ENCODE measurements at places on chromosomes 6 and 20.

- DNase-seq = no peak
These were observed 175.3 kb upstream of the EXOC2 start for GRCh38 chr6:868201-868600.

DNA sequence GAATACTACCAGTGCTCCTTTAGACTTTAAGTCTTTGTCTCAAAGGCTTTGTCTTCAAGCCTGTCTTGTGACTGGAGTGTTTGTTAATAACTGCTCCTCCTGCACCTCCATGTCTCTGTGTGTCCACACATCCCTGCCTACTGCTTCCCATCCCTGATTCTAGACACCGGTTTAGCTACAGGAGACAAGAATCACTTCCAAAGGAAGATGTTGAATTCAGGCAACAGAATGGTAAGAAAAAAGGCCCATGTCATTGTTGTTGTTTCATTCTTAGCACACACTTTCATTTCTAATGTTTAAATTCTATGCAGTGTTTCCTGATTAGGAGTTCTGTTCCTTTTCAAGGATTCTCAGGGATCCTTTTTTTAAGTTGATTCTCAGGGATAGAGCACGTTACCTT is 293.6 kb upstream of the STXBP5 start:
- DNase-seq = no peak

DNA sequence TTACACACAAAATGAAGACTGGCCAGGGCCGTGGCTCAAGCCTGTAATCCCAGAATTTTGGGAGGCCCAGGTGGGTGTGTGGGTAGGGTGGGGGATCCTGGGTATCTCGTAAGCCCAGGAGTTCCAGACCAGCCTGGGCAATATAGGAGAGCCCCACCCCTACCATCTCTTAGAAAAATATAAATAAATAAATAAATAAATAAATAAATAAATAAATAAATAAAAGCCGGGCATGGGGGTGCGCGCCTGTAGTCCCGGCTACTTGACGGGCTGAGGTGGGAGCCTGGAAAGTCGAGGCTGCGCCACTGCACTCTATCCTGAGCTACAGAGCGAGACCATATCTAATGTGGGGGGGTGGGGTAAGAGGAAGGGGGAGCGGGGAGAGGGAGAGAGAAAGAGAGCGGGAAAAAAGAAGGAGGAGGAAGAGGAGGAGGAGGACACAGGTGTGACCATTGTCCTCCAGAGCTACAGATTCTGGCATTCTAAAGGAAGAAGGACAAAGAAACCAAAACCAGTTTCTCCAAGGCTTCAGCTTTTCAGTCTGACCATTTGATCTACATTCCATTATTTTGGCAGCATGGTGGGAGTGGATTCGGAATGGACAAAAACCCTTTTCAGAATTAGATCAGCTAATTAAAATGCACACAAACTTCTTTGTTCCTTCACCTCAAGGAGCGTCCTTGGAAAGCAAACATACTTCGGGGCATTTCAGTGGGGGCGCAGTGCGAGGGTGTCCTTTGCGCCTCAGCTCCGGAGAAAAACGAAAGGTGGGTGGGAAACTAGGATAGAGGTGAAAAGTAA is 577 bp upstream of the C6orf141 start:
- no peak for DNase-seq

- DNase-seq = no peak
These were observed 32.0 kb upstream of the SSTR4 start for GRCh38 chr20:23003077-23003635.

GRCh38 chr6:33252759-33253158 is 18.9 kb downstream of the VPS52 start:
- DNase-seq = no peak

GRCh38 chr6:51459958-51460357 is 627.5 kb downstream of the PKHD1 start:
- DNase-seq = no peak

GRCh38 chr6:16362819-16363589 is 124.6 kb downstream of the GMPR start:
- no peak for DNase-seq

DNA sequence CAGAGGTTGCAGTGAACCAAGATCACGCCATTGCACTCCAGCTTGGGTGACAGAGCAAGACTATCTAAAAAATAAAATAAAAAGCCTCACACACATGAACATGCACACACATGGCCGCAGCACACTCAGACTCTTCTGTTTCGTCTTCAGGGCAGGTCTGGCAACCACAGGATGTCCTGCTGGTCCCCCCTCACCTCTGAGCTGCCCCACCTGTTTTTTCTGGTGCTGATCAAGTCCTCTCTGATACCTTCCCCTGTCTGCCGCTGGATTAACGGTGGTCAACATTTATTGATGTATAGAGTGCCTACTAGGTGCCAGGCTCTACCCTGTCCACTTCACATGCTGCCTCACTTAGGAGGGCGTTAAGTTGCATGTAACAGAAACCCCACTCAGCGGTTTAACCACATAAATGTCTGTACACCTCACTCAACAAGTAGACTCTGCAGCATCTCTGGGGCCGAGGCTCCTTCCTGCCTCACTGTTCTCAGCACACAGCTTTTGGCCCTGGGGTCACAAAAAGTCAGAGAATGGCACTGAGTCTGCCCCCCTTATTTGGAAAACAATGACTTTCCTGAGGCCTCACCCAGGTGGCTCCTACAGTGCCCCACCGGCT is 4.5 kb upstream of the AP5S1 start:
- DNase-seq = no peak

DNA sequence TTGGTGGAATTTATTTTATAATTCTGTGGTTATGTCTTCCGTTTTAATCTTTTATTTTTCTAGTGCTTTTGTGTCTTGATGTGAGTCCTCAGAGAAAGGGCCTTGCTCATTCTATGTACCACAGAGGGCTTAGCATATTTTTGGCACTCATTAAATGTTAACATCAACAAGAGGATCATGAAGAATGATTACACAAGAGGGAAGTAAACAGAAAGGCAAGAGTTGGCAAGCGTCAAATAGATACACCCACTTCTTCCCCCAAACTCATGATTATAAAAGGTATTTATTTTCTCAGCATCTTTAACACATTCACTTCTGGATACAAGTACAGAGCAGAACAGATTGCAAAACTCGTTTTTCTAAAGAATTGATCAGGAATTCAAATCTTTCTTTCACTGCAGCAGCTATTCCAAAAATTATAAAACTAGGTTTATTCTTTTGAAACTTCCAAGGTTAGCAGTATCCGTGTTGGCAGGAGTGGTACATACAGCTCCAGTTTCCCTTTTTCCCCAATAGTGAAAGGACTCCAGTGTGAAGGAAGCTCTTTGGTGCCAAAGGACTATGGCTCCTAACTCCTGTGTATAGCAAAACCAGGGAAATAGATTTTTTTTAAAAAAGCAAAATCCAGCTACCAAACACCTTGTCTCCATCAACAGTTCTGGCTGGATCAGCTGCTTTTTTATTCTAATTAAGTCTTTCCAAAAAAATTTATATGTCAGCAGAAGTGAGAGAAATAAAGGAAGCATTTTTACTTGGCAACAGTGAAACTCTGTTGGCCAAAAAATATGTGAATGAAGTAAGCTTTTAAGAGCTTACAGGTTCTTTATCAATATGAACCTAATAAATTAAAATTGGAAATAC is 221.9 kb downstream of the ADGRG6 start:
- DNase-seq = peak; percentile 31

DNA sequence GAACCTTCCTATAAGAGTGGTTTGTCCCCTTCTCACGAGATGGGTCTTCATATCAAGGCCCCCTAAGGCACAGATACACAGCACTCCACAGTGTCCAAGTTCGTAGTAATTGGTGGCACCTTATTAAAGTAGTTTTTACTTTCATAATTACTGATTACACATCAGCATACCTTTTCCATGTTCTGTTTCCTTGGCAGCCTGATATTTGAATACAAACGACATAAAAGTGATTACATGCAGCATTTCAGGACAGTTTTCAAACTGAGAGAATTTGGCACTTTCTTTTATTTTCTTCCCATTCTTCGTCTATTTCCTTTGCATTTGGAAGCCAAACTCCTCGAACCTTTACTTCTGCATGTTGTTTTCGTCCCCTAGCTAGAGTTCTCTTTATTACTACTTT is 139.7 kb downstream of the MTHFD1L start:
- DNase-seq = no peak

DNA sequence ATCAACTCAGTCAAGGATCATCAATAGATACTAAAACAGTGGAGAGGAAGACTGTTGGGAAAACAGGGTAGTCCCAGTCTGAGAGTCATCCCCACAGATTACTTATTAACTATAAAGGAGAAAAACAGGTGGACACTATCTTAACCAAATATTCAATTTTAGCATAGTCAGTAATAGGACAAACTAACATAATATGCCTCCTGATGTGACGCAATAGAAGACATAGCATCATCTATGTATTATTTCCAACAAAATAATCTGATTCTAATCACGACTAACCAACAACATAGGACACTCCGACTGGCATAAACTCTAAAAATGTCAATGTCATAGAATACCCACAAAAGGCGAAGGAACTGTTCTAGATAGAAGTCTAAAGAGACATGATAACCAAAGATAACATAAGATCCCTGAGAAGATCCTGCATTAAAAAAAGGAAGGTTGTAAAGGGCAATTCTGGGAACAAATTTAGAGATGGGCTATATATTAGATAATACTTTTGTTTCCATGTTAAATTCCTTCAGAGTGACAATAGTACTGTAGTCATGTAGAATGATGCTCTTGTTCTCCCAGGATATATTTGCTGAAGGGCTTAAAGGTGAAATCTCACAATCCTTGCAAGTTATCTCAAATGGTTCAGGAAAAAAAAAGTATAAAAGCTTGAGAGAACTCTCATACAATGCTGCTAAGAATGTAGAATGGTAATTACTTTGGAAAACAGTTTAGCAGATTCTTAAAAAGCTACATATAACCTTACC is 28.9 kb downstream of the ILRUN start:
- DNase-seq = no peak

DNA sequence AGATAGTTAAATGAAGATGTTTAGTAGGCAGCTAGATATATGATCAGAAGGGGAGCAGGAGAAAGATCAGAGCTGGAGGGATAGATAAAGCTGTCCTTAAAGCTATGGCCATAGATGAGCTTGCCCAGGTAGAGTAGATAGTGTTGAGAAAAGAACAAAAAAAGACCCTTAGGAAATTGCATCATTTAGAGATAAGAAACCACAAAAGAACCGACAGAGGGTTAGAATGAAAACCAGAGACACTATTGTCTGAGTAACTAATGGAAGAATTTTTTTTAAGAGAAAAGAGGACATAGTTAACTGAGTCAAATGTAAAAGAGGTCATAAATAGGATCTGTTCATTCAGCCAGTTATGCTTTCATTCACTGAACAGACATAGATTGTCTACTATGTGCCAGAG is 101.8 kb downstream of the TNFAIP3 start:
- peak; percentile 61 for DNase-seq

DNA sequence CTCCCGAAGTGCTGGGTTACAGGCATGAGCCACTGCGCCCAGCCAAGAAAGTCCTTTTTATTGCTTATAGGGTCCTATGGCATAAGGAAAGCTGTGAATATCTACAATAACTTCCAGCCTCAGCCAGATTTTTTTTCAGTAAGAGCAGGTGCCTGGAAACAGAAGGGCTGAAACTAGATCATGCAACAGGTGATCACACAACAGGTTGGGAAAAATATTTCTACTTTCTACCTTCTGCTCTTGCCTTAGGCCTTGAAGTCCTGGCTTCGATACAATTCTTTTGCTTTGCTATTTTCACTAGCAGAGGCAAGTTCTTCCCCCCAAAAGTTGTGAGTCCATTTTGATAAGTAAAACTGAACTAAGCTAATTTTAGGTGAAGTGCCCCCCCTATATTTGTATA is 9.7 kb upstream of the FBXO30 start:
- DNase-seq = no peak

- DNase-seq = no peak
These were observed 60.2 kb downstream of the GNAS-AS1 start for GRCh38 chr20:58790454-58790853.

DNA sequence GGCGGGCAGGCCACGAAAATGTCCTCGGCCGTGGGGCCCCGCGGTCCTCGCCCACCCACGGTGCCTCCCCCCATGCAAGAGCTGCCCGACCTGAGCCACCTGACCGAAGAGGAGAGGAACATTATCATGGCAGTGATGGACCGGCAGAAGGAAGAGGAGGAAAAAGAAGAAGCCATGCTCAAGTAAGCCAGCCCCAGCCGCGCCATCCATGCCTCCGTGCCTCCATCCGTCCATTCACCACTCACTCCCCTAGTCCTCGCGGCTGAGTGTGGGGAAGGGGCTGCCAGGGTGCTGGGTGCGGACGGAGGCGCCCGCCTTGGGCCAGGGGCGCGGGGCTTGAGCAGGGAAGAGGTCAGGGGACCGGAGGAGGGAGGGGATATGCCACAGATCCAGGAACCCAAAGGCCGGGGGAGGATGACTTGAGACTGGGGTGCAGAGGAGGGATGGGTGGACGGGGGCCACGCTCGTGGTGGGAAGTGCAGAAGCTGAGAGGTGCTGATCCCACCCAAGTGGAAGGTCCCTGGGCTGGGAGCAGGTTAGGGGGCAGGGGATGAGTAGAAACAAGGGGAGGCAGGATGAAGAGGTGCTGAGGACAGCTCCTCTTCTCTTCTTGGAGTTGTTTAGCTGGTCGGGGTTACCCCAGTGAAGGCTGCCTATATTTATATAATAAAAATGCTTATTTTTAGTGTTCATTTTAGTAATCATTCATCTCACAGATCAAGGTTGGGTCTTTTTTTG is 825 bp downstream of the RIMS1 start:
- DNase-seq = no peak

DNA sequence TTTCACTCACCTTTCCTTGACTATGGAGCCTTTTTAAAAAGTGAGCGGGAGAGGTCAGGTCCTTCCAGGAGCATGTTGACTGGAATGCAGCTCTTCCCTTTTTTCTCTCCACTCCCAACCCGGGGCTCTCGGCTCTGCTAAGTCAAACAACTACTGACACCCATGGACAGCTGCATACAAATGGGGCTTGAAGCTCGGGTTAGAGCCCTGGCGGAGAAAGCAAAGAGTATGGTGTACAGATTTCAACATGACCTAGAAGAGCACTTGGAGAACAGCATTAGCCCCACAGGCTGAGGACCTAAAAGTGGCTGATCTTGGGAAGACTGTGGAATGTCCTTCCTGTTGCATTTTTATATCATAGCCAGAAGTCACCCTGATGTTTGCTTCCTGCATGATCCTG is 162.0 kb upstream of the STMND1 start:
- DNase-seq = no peak

GRCh38 chr6:38434051-38434450 is 205.7 kb downstream of the BTBD9 start:
- no peak for DNase-seq

DNA sequence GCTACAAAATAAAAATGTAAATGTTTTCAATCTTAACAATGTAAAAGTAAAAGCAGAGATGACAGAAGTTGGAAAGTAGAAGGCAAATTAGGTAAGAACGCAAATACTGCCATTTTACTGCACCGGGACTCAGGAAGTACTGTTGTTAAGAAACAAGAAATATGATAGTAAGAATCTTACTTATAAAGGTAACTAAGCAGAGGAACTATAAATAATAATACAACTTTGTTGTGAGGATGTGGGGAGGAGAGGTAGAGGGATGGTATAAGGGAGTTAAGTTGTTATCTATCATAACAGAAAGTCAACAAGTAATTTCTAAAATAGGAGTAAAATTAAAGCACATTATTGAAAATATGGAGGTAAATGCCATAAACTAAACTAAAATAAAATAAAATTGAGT is 104.3 kb upstream of the MRPS10 start:
- no peak for DNase-seq

Data from fibroblast of the aortic adventitia (primary cell).